Stromal cell of bone marrow (primary cell): ENCODE measurements at places on chromosomes 6 and 20.
A peak's percentile ranks its signal among the peaks of the same experiment; 100 is the strongest.

DNA sequence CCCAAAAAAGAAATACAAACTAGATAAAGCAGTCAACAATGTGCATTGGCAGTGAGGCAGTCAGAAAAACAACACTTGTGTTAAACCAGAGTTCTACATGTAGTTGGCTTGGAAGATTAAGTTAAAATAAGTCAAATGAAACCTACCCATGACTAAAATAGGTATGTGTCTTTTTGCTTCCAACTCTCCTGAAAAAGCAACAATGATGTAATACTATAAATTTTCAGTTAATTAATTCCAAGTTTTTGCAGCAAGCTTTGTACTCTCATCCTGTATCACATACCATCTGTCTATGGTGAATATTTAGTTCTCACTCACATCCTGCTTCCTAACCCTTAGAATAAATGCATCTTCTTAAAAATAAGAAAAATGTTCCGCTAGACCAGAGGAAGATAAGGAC lies 261.5 kb downstream of the KIF16B start:
- DNase-seq, result no peak

DNA sequence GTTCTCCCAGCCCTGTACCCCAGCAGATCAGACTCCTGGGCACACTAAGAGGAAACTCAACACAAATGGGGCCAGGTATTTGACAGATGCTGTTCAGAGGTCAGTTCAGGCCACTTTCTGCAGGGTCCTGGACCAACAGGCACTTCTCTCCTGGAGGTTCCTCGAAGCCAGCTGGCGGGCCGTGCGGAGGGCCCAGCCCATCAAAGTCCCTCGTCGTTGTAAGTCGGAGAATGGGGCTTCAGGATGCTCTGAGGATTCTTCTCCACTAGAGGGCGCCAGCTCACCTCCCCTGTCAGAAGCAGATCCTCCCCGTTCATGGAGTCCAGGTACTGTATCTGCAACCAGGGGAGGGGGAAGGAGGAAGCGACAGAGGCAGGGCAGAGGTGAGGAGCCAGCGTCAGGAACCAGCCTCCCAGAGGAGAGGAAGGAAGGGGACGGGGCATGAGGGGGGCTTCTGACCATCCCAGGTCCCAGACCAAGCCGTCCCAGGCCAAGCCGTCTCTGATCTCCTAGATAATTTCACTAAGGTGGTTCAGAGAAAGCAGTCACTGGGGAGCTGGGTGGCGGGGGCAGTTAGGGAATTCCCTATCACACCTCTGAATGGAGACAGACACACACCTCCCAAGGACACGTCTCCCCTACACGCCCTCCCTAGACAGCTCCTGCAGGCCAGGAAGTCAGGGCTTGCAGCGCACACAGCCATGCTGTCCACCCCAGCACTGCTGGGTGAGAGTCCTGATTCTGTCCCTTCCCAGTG lies 11.7 kb upstream of the FAM83C start:
- DNase-seq, result peak; percentile 71

DNA sequence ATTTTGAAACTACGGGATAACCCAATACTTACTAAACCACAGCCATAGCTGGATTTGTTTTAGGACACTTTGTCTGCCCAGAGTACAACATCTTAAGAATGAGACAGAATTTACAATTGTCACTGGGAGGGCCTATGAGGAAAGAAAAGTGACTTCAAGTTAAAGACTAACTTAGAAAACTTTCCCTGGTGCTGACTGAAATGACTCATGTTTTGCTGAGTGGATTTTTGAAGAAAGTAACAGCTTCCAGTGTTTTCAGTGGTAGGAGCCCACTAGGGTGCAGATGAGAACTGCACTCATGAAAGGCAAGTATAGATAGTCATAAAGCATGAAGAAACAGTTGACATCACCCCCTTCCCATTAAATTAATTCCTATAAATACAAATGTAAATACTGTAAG lies 988.2 kb upstream of the MAP3K7 start:
- DNase-seq, result no peak

DNA sequence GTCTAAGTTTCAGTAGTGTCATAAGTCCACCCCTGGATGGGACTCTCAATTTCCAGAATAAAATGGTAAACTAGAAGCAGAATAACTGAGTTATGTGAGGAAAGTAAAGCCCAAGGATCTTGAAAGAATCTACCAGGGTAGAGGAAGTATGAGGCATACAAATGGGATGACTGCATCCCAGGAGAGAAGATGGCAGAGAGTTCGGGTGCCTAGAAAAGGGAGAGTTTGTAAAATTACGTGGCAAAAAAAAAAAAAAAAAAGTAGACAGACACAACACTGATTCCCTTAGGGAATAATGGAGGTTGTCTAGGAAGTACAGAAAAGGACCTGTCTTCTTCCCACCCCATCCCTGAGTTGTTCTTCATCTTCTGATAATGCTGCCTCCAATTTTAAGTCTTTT lies 3.4 kb downstream of the GABBR1 start:
- no peak for DNase-seq

- no peak for DNase-seq
These were observed 198.7 kb upstream of the SGK1 start for GRCh38 chr6:134516582-134516981.

DNA sequence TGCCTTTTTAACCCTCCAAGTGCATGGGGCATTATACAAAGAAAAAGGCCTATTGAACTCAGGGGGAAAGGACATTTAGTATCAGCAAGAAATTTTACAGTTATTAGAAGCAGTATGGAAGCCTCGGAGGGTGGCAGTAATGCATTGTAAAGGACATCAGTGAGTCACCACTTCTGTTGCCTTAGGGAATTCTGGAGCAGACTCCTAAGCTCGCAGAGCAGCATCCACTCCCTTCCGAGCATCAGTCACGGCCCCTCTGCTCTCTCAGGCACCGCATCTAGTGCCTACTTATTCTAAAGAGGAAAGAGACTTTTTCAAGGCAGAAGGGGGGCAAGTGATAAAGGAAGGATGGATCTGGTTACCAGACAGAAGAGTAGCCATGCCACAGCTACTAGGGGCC lies 296.5 kb downstream of the RNGTT start:
- DNase-seq, result no peak

- no peak for DNase-seq
These were observed 136.8 kb downstream of the BFSP1 start for GRCh38 chr20:17394411-17394810.

GRCh38 chr20:61281286-61281795 lies 29.3 kb downstream of the CDH4 start:
- DNase-seq, result no peak

- DNase-seq, result no peak
These were observed 111.6 kb downstream of the ERMARD start for GRCh38 chr6:169862892-169863525.

DNA sequence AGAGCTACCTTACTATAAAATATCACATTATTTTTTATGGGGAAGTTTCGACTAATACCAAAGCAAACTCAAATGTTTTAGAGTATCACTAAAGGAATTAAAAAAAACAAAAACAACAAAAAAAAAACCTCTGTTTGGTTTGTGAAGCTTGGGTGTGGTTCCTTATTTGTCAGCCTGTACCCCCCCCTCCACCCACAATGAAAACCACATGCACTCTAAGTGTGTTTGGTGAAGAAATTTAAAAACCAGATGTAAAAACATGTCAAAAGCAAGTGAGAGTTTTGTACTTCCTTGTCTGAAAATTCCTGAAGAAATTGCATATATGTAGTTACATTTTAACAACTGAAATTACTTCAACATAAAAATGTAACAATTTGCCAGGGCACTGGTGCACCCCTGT lies 3.1 kb downstream of the STK38 start:
- DNase-seq, result peak; percentile 35

DNA sequence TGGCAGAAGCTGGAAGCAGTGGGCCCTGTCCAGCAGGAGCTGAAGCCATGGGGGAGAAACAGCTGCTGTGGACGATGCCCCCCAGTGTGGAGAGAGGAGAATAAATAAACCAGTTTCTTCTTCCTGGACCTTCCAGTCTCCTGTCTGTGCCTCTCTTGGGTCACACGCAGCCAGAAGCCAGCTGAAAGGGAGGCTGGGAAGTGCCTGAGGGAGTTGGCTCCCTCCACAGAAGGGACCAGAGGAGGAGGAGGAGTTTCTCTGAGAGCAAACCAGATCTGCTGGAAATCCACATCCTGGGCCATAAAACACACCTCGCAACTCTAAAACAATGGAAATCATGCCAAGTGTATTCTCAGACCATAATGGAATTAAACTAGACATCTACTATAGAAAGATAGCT lies 577.0 kb downstream of the CDH26 start:
- no peak for DNase-seq

DNA sequence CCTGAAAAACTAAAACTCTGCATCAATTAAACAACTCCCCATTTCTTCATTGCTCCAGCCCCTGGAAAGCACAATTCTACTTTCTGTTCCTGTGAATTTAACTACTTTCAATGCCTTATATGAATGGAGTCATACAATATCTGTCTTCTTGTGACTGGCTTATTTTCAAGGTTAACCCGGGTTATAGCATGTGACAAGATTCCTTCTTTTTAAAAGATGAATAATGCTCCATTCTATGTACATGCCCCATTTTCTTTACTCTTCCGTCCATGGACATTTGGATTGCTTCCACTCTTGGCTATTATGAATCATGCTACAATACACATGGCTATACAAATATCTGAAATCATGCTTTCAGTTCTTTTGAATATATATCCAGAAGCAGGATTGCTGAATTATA lies 334.9 kb upstream of the ID4 start:
- DNase-seq, result peak; percentile 9

- DNase-seq, result no peak
These were observed 100.7 kb downstream of the NOL4L start for GRCh38 chr20:32484225-32484957.

- no peak for DNase-seq
These were observed 135.1 kb downstream of the AGPAT4 start for GRCh38 chr6:161138543-161139303.

DNA sequence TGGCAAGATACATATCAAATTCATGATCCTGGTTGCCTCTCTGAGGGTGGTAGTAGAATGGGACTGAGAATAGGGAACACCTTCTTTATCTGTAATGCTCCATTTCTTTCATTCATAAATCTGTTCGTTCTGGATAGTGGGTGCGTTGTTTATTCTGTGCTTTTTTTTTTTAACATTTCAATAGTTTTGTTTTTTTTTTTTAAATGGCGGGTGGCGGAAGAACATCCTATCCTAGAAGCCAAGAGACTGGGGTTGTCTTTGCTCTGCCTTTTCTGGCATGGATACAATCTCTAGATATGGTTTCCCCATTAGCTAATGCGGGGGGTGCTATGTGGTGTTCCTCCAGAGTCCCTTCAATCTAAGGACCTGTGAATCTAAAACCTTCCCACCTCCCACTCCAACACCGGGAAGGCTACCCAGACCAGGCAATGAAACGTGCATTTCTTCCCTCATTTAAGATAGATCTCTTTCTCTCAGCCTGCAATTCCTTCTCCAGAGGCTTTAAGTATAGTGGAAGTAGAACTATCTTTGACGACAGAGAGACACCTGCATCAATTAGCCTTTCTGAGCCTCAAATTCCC lies 883 bp upstream of the CCDC28A start:
- DNase-seq, result no peak

DNA sequence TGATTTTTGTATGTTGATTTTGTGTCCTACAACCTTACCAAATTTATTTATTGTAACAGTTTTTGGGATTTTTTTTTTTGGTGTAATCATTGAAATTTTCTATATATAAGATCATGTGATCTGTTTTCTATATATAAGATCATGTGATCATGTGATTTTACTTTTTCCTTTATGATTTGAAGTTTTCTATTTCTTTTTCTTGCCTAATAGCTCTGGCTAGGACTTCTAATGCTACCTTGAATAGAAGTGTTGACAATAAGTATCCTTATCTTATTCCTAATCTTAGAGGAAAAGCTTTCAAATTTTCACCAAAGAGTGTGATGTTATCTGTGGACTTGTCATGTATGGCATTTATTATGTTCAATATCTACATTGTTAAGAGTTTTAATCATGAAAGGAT lies 69.7 kb downstream of the TNFAIP3 start:
- no peak for DNase-seq

- peak; percentile 36 for DNase-seq
These were observed 323.3 kb upstream of the NT5E start for GRCh38 chr6:85126485-85127167.

DNA sequence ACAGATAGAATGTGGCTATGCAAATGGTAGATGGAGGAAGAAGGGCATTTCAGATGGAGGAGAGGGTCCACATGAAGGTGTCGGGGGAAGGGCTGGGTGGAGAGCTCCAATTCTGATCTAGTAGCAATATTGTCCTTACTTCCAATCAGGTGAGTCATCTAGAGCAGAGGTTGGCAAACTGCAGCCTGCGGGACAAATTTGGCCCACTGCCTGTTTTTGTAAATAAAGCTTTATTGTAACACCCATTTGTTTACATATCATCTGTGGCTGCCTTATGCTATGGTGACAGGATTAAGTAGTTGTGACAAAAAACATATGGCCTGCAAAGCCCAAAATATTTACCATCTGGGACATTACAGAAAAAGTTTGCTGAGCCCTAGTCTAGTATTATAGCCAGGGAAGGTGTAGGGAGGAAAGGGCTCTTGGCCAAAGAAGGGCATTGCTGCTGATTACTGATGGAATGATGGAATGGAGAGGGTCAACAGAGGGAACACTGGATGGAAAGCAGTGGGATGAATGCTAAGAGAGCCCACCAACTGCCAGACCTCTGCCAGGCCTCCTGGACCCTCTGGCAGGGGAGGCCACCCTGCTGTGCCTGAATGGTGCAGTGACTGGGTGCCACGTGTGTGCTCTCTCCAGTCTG lies 79.8 kb downstream of the SLC22A23 start:
- no peak for DNase-seq

GRCh38 chr6:82779041-82779440 lies 286.6 kb downstream of the UBE3D start:
- no peak for DNase-seq

GRCh38 chr6:142301651-142302391 lies at the start of gene ADGRG6:
Gene ADGRG6 (plus strand): TSS chr6:142302007. CDS start chr6:142302330, 323 bp downstream.
- DNase-seq, result no peak

- DNase-seq, result no peak
These were observed 7.5 kb downstream of the TRIM39 start for GRCh38 chr6:30334075-30334783.

- DNase-seq, result peak; percentile 61
These were observed 24.9 kb downstream of the COL21A1 start for GRCh38 chr6:56222499-56222898.

GRCh38 chr20:7516621-7517111 lies 423.6 kb downstream of the HAO1 start:
- no peak for DNase-seq

- peak; percentile 67 for DNase-seq
These were observed 6.9 kb upstream of the KIF16B start for GRCh38 chr20:16580147-16580546.

DNA sequence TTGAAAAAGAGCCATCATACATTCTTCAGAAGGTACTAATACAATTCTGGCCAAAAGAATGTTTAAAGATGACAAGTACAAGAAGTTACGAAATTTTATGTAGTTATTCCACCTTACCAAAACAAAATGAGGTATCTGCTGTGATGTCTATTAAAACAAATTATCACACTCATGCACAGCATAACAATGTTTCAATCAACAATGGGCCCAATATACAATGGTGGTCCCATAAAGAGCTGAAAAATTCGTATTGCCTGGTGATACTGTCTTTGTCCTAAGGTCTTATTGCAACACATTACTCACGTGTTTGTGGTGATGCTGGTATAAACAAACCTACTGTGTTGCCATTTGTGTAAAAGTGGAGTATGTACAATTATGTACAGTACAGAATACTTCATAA lies 3.6 kb upstream of the NUP153 start:
- no peak for DNase-seq
